Stimulated activated CD8-positive, alpha-beta memory T cell treated with anti-CD3 and anti-CD28 coated beads, Interleukin-12 subunit alpha, Interleukin-12 subunit beta, amount 100 ng/mL, for 4 hours (primary cell): ENCODE measurements at places on chromosomes 13 and 19.

DNA sequence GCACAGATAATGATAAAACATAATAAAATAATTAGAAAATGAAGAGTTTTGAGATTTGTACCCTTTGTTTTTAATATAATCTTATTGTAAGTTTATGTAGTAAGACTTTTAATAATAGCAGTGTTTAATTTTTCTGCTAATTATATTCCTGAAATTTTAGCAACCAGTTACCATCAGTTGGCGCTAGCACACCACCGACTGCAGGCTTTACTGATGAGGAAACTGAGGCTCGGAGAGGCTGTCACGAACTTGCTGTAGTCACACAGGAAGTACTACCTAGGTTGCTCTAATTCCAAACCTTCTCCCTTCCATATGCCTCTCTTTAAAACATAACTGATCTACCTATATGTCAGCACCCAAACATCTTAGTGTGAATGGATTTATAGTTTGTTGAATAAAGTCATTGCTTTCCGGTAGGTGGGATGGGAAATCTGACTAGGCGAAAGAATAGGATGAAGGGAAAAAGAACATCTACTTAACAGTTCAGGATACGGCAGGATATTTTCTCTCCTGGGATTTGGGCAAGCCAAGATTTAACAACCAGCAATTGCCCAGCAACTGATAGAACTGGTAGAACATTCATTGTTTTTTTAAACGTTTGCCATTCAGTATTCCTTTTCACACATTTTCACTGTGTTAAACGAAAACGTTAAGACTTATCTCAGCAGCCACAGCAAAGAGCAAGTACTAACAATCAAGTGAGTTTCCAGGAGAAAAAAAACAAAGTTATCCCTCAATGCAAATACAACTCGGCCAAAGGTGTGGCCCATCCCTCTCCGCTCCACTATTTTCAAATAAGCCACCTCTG lies 822 bp upstream of the RFXAP start:
- no peak for DNase-seq

DNA sequence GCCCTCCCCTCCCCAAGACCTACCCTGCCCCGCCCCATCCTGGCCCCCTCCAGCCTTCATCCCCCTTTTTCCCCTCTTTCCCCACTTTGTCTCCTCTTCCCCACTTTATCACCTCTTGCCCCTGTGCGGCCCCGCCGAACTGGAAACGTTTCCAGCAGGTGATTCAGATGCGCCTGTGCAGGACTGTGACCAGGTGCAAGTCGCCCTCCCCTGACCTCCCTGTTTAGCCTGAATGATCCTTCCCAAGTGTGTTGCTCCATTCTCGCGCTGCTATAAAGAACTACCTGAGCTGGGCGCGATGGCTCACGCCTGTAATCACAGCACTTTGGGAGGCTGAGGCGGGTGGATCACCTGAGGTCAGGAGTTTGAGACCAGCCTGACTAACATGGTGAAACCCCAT lies 25.9 kb downstream of the ZNF791 start:
- DNase-seq = no peak

DNA sequence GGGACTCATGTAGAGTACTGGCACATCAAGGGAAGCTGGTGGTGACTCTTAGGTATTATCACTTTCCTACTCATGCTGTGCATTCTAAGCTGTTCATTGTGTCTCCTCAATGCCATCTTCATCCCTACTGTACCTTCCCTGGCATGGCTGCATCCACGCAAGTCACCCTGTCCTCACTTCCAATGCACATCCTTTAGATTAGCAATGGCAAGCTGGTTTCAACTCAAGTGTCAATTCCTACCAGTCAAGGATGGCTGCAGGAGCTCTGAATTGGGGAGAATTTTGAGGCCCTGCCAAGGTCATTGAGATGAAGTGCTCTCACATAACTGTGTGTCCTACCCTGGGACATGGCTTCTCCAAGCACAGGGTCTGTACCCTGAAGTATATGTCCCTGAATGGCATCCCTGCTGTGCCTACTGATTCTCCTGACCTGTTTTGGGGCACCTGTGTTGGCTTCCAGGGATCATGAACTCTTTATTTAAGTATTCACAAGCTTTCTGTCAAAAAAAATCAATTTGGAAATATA lies 24.6 kb downstream of the COL4A1 start:
- no peak for DNase-seq

- DNase-seq = no peak
These were observed 16.3 kb upstream of the LYPD3 start for GRCh38 chr19:43481701-43482100.

GRCh38 chr13:23574421-23575145 lies 4.4 kb downstream of the TNFRSF19 start:
- no peak for DNase-seq

GRCh38 chr19:54560881-54561385 lies 12.7 kb upstream of the LILRA2 start:
- no peak for DNase-seq

- no peak for DNase-seq
These were observed 61.8 kb downstream of the PEX11G start for GRCh38 chr19:7426986-7427385.

GRCh38 chr13:84129966-84130365 lies 247.7 kb upstream of the SLITRK1 start:
- DNase-seq = no peak

DNA sequence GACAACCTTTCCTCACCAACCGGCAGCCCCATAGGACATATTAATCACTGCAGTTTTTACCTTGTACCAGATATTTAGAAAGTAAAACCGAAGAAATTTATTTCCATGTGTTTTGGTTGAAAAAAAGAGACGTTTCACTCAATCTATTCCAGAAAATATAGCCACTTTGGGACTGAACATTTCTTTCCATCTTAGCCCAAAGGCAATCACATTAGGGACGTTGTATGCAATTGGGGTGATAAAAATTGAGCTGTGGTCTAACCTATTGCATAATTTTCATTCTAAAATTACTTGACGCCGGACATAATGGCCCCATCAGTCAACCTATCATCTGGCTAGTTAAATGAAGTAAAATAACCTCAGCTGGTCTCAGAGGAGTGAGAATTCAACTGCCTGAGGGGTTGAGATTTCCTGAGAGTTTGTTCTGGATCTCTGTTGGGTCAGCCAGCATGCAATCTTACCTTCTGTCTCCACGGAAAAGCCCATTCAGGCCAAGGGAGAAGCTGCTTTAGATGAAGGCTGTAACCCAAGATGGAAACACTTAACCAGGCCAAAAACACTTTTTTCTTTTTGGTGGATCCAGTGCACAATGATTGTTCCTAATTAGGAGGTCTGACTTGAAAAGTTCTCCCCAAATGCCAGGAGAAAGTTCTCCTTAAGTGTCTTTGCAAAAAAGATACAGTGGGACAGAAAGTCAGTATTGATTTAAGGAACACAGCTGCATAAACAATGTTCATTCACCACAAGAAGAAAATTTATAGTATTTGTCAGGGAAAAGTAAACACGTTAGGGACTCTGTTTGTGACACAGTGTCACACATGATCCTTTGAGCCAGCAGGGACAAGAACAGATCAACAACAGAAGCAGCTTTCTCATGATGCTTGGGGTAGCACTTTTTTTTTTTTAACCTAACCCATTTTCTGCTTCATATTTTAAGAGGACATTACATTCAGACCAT lies 34.1 kb downstream of the DLEU7 start:
- DNase-seq = no peak

GRCh38 chr13:42681326-42682100 lies 99.9 kb upstream of the FAM216B start:
- DNase-seq = no peak

GRCh38 chr19:2424686-2425621 lies 2.4 kb downstream of the TIMM13 start:
- no peak for DNase-seq

DNA sequence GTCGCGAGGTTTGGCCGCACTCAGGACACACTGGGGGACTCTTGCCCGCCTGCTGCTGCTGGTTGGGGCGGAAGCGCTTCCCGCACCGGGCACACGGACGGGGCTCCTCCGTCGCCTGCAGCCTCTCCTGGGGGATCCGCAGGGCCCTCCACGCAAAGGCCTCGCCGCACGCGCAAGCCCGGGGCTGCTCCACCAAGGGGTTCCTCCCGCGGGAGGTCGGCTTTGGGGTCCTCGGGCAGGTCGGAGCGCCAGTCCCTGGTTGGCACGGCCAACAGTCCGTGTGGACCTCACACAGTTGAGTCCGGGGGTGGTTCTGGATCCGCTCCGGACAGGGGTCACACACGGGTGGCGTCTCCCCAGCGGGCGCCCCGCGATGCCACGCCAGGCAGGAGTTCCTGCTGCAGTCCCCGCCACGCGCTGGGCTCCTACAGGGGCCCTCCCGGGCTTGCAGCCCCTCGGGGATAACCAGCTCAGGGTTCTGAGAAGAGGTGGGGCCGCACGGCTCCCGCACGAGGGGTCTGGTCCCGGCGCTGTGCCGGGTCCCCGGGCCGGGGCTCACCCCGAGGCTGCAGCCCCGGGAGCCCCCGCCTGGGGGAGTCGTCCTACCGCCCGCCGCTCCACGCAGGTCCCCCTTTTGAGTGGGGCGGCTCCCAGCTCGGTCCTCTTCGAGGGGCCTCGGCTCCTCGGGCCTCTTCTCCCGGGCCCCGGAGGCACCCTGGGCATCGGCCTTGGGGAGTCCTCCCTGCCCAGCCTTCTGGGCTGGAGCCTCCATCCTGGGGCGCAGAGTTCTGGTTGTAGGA lies 6.2 kb upstream of the ZNF497 start:
- no peak for DNase-seq

GRCh38 chr19:32652894-32653598 lies 21.9 kb downstream of the ANKRD27 start:
- DNase-seq = no peak

GRCh38 chr19:18425515-18426415 lies 6.6 kb downstream of the SSBP4 start:
- DNase-seq = no peak

DNA sequence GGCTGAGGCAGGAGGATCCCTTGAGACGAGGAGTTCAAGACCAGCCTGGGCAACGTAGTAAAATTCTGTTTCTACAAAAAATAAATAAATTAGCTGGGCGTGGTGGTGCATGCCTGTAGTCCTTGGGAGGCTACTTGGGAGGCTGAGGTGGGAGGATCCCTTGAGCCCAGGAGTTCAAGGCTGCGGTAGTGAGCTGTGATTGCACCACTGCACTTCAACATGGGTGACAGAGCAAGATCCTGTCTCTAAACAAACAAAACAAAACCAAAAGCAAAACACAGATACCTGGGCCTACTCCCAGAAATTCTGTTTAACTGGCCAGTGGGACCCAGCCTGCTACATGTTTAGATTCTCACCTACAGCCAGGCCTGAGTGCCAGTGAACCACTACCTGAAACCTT lies 74.6 kb upstream of the MEDAG start:
- DNase-seq = no peak

GRCh38 chr13:97974773-97975172 lies 21.3 kb downstream of the IPO5 start:
- DNase-seq = no peak

DNA sequence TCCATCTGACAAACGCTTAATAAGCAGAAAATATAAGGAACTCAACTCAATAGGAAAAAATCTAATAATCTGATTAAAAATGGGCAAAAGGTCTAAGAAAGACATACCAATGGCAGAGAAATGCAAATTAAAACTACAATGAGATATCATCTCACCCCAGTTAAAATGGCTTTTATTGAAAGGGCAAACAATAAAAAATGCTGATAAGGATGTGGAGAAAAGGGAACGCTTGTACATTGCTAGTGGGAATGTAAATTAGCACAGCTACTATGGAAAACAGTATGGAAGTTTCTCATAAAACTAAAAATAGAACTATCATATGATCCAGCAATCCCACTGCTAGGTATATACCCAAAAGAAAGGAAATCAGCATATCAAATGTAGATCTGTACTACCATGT lies 508.8 kb upstream of the GPC6 start:
- no peak for DNase-seq

- no peak for DNase-seq
These were observed 34.3 kb downstream of the ZNF473 start for GRCh38 chr19:50060107-50060506.

GRCh38 chr19:12880551-12881171 lies 588 bp downstream of the DNASE2 start:
- DNase-seq = no peak

- no peak for DNase-seq
These were observed 85.7 kb downstream of the TM9SF2 start for GRCh38 chr13:99587021-99587420.

GRCh38 chr13:40519637-40520036 lies 146.8 kb downstream of the FOXO1 start:
- DNase-seq = no peak

- no peak for DNase-seq
These were observed 1.4 kb downstream of the KASH5 start for GRCh38 chr19:49389406-49389805.

DNA sequence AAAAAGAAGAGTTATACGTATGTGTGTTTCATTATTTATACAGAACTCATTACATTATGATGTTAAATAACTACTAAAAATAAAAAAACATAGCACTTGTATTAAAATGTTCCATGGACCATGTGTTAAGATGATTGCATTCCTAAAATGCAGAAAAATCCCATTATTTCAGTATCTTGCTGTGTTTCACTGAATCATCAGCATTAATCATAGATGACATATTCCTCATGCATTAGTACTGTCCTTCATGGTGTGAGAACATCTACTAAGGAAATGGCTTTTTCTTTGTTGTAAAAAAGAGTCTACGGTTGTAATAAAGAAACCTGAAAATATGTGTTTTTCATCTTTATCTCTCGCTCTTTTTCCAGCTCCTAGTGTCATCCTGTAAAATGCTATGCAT lies 416.5 kb downstream of the FGF14 start:
- DNase-seq = no peak

GRCh38 chr13:77872995-77873394 lies 45.6 kb downstream of the EDNRB start:
- no peak for DNase-seq

DNA sequence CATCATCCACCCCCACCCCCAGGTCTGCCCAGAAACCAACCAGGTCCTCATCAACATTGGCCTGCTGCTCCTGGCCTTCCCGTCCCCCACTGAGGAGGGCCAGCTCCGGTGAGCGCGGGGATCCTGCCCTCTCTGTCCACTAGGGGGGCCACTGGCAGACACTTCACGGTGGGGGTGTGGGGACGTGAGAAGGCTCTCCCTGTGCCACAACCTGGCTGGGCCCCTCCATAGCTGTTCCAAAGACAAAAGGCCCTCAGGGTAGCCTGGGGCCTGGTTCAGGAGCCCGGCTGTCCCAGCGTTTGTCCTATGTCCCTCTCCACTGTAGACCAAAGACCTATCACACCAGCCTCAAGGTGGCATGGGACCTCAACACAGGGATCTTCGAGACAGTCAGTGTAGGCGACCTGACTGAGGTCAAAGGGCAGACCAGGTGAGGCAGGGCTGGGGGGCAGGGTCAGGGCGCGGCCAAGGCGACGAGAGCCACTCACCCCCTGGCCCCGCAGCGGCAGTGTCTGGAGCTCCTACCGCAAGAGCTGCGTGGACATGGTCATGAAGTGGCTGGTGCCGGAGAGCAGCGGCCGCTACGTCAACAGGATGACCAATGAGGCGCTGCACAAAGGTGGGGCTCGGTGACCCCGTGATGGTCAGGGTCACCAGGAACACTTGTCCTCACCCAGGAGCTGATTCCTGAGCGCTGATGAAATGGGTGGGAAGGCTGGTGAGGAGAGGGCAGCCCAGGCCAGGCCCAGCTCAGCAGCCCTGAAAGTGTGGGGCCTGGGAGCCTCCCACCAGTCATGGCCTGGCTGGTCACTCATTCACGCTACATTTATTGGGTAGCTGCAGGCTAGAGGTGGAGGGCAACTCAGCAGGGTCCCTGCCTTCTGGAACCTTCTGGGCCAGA lies 7.9 kb downstream of the DCAF15 start:
- no peak for DNase-seq

- no peak for DNase-seq
These were observed 13.8 kb upstream of the PTPRS start for GRCh38 chr19:5354403-5354802.
